ENCODE measurements at places on chromosomes 13 and 19. TPM values are rescaled to one million over a fixed set of nuclear protein-coding genes. Genes with fewer than 3 reads are reported as not detected.

DNA sequence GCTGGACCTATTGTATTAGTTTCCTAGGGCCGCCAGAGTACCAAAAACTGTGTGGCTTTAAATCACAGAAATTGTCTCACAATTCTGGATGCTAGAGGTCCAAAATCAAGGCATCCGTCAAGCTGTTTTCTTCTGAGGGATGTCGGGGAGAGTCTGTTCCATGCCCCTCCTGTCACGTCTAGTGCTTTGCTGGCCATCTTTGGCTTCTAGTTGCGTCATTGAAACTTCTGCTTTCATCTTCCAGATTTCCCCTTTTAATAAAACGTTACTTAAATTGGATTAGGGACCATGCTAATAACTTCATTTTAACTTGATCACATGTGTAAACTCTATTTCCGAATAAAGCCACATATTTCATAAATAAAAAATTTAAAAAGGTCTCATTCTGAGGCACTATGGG is 47.5 kb downstream of the TRPM4 start:
- no peak for DNase-seq

The SPTBN4 gene
- total RNA-seq, result 0.40 TPM

The GNA15 gene
- total RNA-seq, result not detected

- DNase-seq, result no peak
Observed at GRCh38 chr13:44549476-44549875, 26.7 kb downstream of the TSC22D1 start.

DNA sequence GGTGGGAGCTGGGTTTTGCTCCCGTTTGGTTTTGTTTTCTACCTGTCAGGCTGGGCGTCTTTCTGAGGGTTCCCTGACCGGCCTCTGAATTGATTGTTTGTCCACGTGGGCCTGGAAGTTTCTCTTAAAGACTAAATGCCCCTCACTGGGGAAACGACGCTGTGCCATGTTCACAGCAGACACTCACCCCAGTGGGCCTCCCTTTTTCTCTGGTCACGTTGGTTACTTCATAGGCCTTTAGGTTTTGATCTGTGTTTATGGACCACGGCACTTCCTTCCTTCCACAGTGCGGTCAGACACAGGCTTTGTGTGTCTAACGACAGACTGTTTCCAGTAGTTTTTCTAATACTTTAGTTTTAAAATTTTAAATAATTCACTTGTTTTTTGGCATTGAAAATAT is 20.1 kb upstream of the NDUFS7 start:
- DNase-seq, result no peak

- DNase-seq, result no peak
Observed at GRCh38 chr19:31223740-31224534, 125.3 kb downstream of the TSHZ3 start.

The PABPC3 gene
- total RNA-seq, result 0.14 TPM

GRCh38 chr13:28606466-28606865 is 52.5 kb upstream of the POMP start:
- DNase-seq, result no peak

GRCh38 chr13:25943658-25944057 is 108.2 kb downstream of the SHISA2 start:
- DNase-seq, result no peak

The HSD17B14 gene
- total RNA-seq, result 4.2 TPM

The DACH1 gene
- total RNA-seq, result 24.6 TPM

- DNase-seq, result no peak
Observed at GRCh38 chr19:14320253-14320652, 61.0 kb upstream of the ADGRE5 start.

The TRPC4 gene
- 2.5 TPM for total RNA-seq

The PLPPR3 gene
- 50.9 TPM for total RNA-seq

- no peak for DNase-seq
Observed at GRCh38 chr13:27027086-27027667, 144.4 kb downstream of the USP12 start.

GRCh38 chr13:42151781-42152180 is 103.3 kb downstream of the DGKH start:
- no peak for DNase-seq

The UBE2L5 gene
- total RNA-seq, result not detected

DNA sequence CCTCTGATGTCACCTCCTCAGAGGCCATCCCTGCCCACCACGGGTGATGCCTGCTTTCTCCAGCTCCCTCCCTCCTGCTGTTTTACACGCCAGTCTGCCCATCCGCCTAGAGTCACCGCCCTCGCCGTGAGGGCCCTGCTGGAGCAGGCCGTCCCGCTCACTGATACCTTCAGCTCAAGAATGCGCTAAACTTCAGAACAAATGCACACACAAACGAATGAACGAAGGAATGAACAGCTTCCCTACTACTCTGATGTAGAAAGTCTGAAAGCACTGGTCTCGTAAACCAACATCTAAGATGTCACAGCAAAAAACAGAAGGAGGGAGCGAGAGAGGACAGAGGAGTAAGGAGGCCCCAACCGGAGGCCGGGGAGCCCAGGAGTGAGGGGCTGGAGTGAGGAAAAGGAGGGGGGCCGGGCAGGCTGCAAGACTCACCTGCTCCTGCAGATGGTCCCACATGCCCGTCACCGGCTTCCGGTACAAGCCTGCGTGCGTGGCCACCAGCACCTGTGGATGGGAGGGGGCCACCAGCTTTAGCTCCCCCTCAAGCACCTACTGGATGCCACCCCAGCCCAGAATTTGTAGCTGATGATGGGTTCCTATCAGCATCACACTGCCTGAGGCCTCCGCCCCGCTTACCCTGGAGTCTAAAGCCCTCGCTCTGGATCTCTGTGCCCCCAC is 4.0 kb downstream of the PNKP start:
- DNase-seq, result no peak

DNA sequence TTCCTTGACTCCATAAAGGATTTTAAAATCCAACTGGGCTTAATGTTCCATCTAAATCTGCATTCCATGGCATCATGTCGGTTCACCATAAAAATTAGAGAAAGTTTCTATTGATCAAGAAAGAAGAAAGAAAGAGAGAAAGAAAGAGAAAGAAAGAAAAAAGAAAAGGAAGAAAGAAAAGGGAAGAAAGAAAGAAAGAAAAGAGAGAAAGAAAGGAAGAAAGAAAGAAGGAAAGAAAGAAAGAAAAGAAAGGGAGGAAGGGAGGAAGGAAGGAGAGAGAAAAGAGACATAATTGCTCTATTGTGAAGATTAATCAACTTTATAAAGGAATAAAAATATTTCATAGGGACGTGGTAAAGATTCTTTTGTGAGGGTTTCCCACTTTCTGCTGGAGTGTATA is 329.2 kb downstream of the DLEU7 start:
- DNase-seq, result no peak

The MCEMP1 gene
- total RNA-seq, result not detected

DNA sequence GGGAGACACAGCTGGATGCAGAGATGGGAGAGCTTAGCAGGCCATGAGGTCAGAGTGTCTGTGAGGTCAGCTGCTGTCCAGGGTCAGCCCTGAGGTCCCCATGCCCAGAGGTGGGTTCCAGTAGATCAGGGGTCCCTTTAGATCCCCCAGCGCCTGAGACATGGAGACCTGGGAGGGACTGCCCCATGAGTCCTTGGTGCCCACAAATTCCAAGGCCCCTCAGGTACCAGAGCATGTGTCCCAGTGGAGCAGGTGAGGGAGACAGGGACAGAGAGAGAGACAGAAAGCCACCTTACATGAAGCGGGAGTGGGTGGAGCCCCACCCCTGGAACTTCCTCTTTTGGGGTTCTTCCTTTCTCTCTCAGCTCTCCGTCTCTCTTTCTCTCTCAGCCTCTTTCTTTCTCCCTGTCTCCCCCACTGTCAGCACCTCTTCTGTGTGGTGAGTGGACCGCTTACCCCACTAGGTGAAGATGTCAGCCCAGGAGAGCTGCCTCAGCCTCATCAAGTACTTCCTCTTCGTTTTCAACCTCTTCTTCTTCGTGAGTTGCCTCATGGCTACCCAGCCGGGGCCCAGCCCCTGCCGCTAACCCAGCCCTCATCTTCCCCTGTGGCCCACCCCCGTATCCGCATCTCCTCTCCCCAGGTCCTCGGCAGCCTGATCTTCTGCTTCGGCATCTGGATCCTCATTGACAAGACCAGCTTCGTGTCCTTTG is at the start of gene CD37:
TSS of gene CD37 (plus strand) at position 336 of the 713 bp plus-strand sequence. CDS start at position 471, 135 bp downstream.
- DNase-seq, result no peak

The RFPL4A gene
- not detected for total RNA-seq

DNA sequence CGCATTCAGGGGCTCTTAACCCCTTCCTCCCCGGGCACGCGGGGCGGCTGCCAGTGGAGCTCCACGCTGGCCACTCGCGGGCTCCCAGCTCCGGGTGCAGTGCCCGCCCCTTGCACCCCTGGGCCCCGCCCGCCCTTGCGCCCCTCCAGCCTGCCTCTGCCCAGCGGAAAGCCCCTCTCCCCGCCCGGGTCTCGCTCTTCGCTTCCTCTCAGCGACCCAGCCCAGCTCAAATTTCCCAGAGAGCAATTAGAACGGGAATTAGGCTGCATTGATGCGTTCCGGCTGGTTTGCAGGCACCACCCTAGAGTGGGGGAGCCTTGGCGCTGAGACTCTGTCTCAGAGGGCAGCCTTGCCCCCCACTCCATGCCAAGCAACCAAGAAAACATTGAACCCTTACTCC is 1.8 kb upstream of the GSX1 start:
- no peak for DNase-seq

The KLK15 gene
- total RNA-seq, result not detected

- DNase-seq, result no peak
Observed at GRCh38 chr19:38022791-38023670, 116.0 kb downstream of the SIPA1L3 start.

The CYP4F2 gene
- not detected for total RNA-seq

- no peak for DNase-seq
Observed at GRCh38 chr13:94324767-94325540, 154.5 kb downstream of the DCT start.

The ADM5 gene
- 11.8 TPM for total RNA-seq

The KASH5 gene
- total RNA-seq, result not detected

DNA sequence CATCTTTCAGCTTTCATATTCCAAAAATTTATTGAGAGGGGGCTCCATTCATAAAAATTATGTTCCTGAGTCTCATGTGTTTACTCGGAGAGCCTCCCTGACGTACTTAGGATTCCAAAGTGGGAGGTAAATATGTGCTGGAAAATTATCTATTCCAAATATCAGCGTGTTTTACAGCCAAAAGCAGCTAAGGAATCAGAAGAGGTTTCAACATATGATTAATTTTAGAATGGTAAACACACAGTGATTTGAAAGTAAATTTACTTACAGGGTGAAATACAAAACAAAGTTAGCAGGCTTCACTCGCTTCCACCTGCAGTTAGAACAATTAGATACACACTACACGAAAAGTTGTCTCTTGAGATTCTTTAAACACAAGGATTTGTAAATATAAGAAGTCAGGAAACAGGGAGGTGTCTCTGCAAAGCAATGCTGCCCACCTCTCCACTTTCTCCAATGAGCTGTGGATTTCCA is 313.8 kb upstream of the NBEA start:
- DNase-seq, result no peak

The TUBB4A gene
- total RNA-seq, result 39.9 TPM

The CCL25 gene
- total RNA-seq, result not detected

- no peak for DNase-seq
Observed at GRCh38 chr13:60838581-60838980, 441.6 kb downstream of the TDRD3 start.

- DNase-seq, result peak; percentile 69
Observed at GRCh38 chr13:66994097-66994496, 236.0 kb downstream of the PCDH9 start.

DNA sequence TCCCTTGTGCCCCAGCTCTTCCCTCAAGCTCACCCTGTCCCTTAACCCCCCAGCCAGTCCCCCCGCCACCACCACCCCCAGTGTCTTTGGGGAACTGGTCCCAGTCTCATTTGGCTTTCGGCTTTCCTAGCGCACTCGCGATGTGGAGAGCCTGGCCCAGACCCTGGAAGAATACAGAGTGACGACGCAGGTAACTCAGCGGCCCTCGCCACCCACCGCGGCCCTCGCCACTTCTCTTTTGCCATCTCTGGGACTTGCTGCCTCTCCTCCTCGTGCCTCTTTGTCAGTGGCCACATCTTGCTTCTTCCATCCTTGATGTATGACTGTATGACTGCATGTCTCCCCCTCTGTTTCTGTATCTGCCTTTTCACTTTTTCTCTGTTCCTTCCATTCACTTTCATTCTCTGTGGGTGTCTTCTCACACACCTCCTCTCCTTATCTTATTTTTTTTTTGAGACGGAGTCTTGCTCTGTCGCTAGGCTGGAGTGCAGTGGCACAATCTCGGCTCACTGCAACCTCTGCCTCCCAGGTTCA is 15.7 kb downstream of the PTH2 start:
- no peak for DNase-seq

DNA sequence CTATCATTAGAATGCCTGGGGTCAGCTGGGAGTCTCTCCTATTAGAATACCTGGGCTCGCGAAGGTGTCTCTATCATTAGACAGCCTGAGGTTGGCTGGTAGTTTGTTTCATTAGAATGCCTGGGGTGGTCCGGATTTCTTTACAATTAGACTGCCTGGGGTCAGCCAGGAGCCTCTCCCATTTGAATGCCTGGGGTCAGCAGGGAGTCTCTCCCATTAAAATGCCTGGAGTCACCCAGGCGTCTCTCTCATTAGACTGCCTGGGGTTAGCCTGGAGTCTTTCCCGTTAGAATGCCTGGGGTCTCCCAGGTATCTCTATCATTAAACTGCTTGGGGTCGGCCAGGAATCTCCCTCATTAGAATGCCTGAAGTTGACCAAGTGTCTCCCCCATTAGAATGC is 1458.3 kb downstream of the UQCRFS1 start:
- no peak for DNase-seq

- no peak for DNase-seq
Observed at GRCh38 chr19:42468273-42468796, 25.6 kb upstream of the CXCL17 start.

DNA sequence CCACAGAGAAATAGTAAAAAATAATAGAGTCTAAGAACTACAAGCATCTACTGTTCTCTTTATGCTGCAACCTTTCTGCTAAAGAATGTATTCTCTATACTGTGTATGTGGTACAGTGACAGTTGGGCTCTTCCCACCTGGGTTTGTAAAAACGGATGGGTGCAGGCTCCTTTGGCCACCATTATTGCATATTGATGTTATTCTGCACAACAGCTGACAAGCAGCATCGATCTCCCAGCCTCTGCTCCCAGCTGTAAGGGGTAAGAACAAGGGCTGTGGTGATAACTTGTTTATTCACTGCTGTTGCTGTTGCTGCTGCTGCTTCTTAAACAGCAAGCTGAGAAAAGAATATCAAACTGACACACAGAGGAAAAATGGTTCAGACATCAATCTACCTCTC is 56.1 kb downstream of the KCNRG start:
- DNase-seq, result no peak

GRCh38 chr19:37506387-37507166 is at the start of gene ZNF793:
TSS of gene ZNF793 (plus strand) at chr19:37506939. CDS start at chr19:37523440, 16,501 bp downstream.
- DNase-seq, result peak; percentile 79

GRCh38 chr19:16726916-16727315 is 7.3 kb downstream of the NWD1 start:
- no peak for DNase-seq

The SHISA7 gene
- total RNA-seq, result 0.59 TPM

- no peak for DNase-seq
Observed at GRCh38 chr19:35344511-35345031, 3.1 kb upstream of the FFAR1 start.

The ATP12A gene
- total RNA-seq, result 0.23 TPM

The CYP2F1 gene
- total RNA-seq, result not detected
